ENCODE measurements at places on chromosomes 6 and 20.

DNA sequence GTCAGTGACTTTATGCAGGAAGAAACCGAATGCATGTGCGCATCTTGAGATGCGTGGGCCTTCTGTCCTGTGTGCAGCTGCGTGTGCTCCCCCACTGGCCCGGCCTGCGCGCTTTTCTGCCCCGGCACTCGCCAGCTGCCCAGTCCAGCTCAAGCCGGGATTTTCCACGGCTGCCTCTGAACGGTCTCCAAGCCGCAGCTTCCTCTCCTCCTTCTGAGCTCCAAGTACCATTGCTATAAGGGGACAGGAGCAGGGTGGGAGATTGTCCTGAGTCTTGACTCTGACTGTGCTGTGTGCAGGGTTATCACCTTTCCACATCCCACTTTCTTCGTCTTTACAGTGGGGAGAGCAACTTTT is 302.8 kb downstream of the THBS2 start:
- H3K27ac ChIP-seq: no peak overlapping the region
- no peaks in the 10 kb centered on the region for H3K4me1 ChIP-seq
- no peaks in the 10 kb centered on the region for H3K36me3 ChIP-seq
- no peak overlapping the region for H3K4me3 ChIP-seq
- DNase-seq: no peak
- no peaks in the 10 kb centered on the region for H3K27me3 ChIP-seq

DNA sequence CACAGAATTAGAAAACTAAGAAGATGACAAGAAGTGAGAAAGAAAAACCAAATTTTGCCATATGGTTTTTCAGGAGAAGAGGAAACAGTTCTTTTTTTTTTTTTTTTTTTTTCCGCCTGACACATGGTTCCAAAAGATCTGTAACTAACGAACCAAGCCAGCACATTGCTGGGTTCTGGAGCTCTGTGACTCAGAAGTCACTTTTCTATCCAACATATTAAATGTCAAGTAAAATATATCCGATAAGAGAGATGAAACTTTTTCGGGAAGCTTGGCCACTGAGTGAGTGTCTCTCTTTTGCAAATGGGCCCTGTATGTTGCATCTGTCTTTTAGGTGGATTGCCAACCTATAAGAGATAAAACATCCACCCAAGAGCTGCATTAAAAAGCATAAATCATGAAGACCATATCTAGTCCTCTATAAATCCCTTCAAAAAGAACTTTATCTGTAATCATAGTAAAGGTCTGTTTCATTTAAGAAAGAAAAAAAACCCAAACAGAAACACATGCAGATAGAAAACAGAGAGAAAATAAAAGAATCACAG is 4.6 kb downstream of the METTL24 start:
- no peak overlapping the region for H3K27ac ChIP-seq
- no peak overlapping the region for H3K4me3 ChIP-seq
- DNase-seq: no peak
- no peaks in the 10 kb centered on the region for H3K36me3 ChIP-seq

GRCh38 chr6:82166493-82166892 is 81.1 kb downstream of the IBTK start:
- peaks cover 18% of the 10 kb centered on the region for H3K36me3 ChIP-seq
- H3K4me3 ChIP-seq: no peak overlapping the region
- no peaks in the 10 kb centered on the region for H3K27me3 ChIP-seq
- no peak for DNase-seq
- H3K4me1 ChIP-seq: no peaks in the 10 kb centered on the region

DNA sequence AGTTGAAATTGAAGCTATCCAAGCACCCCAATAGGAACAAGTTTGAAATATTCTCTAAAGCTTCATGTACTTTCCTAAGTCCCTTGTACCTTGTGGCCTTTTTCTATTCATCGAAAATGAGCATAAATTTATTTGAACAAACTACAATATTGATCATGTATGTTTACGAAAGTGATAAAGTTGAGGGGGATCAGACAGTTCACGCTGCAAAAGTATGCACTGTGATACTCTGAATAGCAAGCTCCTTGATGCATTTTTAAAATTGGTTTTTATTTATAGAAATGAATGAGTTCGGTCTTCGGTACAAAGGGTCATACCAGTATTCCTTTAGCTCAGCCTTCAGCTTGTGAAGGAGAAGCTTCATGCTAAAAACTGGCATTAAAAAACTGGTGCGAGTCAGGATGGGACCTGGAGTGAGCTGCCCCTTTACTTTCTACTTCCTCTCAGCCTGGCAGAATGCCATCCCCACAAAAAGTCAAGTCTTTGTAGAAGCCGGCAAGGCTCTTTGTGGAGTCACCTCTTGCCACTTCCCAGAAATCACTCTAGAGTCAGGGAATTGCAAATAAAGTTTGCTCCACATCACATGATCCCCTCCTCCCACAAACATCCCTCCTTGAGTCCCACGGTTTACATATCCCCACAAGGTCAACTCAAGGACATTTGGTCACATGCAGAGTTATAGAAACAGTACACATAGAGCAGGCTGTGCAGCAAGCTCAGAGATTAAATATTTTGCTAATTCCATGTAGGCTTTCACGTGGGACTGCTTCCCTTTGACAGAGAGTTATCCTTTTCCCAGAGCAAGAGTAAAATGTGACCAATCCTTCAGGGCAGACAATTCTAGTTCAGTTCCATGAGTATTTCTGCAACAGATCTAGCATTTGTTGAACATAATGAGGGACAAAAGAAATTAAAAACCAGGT is 34.6 kb upstream of the ADGRF1 start:
- H3K27me3 ChIP-seq: peaks cover 4% of the 10 kb centered on the region
- no peak overlapping the region for H3K4me3 ChIP-seq
- H3K36me3 ChIP-seq: no peaks in the 10 kb centered on the region
- no peak for DNase-seq
- no peaks in the 10 kb centered on the region for H3K4me1 ChIP-seq

DNA sequence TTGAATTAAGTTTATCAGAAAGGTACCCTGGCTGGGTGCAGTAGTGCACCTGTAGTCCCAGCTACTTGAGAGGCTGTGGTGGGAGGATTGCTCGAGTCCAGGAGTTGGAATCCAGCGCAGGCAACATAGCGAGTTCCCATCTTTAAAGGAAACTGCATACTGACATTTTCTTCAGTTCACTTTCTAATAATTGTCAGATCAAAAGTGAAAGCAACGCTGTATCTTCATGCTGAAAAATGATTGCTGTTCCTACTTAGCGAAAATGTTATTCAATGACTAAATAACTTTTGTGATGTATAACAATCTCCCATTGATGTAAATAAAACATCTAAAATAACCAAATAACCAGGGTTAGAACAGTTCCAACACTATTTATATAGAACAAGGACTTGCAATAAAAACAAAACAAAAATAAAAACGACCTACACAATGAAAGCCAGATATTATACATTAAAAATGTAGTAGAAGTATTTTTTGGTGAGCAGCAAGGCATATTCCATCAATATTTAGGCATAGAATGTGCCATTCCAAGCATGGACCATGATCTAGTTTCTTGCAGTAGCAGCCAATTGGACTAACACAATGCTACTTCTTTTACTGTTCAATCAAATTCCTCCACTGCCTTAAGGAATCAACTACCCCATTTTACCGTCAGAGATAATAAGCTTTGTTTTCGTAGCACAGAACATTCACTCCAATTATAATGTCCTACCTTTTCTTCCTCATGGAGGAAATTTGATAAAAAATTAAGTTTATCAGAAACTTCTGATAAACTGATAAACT is 1.5 kb downstream of the LATS1 start:
- no peak for DNase-seq
- no peaks in the 10 kb centered on the region for H3K27me3 ChIP-seq
- peaks cover 25% of the 10 kb centered on the region for H3K36me3 ChIP-seq

GRCh38 chr6:79821859-79822258 is 125.5 kb downstream of the ELOVL4 start:
- DNase-seq: no peak
- no peaks in the 10 kb centered on the region for H3K36me3 ChIP-seq
- H3K27me3 ChIP-seq: no peaks in the 10 kb centered on the region

DNA sequence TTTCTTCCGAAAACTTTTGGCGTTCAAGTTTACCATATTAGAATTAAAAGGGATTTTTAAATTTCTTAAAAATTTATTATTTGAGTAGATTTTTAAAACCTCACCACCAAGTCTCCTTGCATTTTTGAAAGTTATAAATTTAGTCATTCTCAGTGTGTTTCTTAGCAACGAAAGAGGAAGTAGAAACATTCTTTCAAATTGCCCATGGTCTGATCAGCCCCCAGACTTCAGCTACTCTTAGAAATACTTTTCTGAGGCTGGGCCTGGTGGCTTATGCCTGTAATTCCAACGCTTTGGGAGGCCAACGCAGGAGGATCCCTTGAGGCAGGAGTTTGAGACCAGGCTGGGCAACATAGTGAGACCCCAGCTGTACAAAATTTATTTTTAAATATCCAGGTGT is 15.1 kb upstream of the RTF2 start:
- no peak for DNase-seq
- no peaks in the 10 kb centered on the region for H3K36me3 ChIP-seq
- no peak overlapping the region for H3K27ac ChIP-seq
- H3K27me3 ChIP-seq: no peaks in the 10 kb centered on the region
- no peaks in the 10 kb centered on the region for H3K4me1 ChIP-seq

- no peaks in the 10 kb centered on the region for H3K4me1 ChIP-seq
- no peaks in the 10 kb centered on the region for H3K27me3 ChIP-seq
- H3K4me3 ChIP-seq: no peak overlapping the region
- no peak overlapping the region for H3K27ac ChIP-seq
- H3K36me3 ChIP-seq: no peaks in the 10 kb centered on the region
Observed at GRCh38 chr6:157552081-157552747, 171.2 kb downstream of the ZDHHC14 start.
